Thymus (tissue), 14 donors: ENCODE measurements at places on chromosomes 5 and 9.

DNA sequence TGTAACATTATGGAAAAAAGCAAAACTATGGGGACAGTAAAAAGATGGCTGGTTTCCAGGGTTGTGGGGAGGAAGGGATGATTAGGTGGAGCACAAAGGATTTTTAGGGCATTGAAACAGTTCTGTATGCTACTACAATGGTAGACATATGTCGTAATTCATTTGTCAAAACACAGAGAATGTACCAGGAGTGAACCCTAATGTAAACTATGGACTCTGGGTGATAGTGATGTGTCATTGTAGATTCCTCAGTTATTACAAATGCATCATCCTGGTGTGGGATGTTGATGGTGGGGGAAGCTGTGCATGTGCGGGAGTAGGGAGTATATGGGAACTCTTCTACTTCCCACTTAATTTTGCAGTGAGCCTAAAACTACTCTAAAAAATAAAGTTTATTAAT lies 135.0 kb upstream of the GABRP start:
- DNase-seq = no peak

DNA sequence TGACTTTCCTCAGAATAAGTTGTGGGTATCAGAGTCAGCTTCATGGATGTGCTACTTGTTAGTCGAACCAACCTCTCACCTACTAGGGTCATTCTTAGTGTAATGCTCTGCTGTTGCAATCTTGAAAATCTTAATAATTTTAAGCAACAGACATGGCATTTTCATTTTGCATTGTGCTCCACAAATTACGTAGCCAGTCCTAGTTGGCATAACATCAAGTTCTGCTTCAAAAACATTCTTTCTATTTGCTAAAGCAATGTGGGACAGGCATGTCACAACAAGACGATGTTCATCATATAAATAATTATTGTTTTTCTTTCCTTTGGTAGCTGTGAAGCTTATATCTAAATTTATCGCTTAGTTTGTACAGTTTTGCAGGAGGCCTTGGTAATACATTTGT lies 39.3 kb upstream of the CDH12 start:
- DNase-seq = no peak

DNA sequence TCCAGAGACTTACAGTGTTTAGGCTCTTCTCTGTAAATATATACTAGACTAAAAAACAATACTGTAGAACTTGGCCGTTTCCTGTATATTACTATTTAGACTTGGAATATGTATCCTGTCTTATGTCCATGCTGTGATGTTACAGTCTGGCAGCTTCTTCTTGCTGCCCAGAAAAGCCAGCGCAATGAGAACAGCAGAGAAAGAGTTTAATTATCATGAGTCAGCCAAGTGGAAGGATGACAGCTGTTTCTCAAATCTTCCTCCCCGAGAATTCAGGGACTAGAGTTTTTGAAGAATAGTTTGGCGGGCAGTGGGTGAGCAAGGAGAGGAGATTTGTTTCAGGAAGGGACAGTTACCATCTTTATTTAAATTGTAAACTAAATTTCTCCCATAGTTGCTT lies 37.5 kb downstream of the NAA35 start:
- no peak for DNase-seq

DNA sequence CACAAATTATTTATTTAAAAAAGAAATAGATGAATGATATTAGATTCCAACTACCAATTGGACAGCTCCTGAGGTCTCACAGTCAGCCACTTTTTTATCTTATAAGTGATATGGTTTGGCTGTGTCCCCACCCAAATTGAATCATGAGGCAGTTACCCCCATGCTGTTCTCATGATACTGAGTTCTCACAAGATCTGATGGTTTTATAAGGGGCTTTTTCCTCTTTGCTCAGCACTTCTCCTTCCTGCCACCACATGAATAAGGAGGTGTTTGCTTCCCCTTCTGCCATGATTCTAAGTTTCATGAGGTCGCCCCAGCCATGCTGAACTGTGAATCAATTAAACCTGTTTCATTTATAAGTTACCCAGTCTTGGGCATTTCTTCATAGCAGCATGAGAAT lies 12.9 kb downstream of the NLN start:
- no peak for DNase-seq

DNA sequence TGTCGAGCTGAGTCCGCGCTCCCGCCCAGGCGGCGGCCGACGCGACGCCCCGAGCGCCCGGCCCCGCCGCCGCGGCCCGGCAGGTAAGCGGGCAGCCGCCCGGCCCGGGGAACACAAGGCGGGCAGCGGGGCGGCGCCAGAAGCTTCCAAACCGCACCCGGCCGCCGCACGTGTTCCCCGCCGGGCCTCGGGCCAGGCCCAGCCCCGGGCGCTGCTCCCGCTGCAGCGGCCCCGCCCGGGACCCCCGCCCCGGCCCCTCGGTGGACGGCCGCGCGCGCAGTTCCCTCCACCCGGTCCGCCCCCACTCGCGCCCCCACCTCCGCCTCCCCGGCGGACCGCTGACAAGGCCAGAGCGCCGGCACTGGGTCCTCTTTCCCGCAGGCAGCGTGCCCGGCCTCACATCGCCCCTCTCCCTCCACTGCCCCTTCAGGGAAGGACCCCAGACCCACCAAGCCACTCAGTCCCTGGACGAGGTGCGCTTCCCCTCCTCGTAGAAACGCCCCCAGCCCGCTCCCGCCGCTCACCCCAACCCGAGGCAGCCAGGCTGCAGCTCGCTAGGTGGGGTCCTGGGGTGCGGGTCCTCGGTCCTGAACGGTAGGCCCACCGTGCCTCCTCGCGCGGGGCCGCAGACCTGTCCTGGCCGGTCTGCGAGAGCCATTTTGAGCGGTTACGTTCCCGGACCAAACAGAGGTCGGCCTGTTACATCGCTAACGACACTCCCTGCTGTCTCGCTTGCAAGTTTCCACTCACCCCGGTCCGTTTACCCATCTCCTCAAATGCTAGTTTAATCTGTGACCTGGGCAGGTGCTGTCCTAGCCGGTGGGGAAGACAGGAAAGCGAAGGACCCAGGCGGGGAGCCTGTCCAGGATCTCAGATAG lies 475 bp downstream of the WDR5 start:
- DNase-seq = no peak

DNA sequence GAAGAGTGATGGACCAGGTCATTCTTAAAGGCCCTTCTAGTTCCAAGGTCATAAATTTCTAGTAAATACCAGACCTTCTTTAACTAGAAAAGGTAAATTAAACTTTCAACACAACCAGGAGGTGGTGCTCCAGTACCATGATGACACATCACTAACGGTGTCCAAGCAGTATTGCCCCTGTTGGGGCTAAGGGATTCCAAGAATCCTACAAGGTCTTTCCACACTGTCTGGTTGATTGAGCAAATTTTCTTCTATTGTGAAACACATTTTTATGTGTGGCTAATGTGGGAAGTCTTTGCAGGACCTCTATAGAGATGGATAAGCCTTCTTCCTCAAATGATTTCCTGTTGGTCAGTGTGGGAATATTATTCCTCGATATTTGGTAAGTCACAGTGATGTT lies 459.6 kb upstream of the PAPPA start:
- DNase-seq = no peak
